ENCODE measurements at places on chromosomes 12 and 14.

DNA sequence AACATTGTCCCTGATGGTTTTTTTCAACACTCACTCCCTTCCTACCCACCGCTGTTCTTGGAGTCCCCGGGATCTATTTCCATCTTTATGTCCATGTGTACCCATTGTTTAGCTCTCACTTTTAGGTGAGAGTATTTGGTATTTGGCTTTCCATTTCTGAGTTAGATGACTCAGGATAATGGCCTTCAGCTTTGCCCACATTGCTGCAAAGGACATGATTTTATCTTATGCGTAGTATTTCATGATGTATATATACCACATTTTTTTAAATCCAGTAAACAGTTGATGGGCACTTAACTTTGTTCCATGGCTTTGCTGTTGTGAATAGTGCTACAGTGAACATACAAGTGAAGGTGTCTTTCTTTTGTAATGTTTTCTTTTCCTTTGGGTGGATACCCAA, 123.5 kb upstream of the KITLG start:
- no peak for DNase-seq

DNA sequence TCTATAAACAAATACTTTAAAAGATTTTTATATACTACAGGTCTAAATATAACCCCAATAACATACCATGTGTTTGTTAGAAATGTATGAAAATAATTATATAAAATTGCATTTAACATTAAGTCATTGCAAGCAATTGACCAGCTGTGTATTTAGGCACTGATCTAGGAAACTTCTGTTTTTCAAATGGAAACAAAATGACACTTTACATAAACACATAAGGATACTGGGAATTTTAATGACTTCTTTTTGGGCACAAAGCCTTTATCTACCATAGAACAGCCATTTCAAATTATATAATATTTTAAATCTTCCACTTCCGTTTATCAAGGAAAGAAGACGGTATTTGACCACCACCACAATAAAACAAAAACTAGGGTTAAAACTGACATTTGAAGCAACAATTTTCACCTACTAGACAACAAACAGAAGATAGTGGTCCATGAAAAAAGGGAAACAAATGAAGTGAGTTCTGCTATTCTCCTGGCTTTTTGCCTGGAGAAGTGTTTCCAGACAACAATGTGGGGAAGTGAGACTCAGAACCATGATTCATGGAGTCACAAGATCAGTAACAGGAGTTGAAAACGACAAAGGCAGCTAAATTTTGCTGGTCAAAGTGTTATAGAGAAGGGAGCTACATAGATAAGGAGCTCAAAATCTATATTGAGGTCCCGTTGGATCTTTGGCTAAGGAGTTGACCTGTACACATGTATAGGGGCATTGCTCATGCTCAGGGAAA, 475.1 kb downstream of the TRHDE start:
- DNase-seq, result no peak

DNA sequence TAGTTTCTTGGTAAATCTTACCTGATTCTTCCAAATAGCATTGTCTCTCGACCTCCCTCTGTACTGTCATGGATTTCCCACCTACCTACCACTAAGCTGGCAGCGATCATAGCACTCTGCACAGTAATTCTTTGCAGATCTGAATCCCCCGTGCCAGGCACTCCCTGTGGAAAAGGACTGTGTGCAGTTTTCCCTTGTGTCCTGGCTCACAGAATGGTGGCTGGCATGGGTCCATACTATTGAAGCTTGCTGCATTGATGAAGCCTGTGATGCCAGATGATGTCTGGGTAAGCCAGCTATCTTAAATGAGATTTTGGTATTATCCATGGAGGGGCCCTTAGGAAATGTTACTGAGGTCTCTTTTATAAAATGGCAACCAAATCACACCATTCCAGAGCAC, 135.7 kb downstream of the RPAP3 start:
- no peak for DNase-seq

DNA sequence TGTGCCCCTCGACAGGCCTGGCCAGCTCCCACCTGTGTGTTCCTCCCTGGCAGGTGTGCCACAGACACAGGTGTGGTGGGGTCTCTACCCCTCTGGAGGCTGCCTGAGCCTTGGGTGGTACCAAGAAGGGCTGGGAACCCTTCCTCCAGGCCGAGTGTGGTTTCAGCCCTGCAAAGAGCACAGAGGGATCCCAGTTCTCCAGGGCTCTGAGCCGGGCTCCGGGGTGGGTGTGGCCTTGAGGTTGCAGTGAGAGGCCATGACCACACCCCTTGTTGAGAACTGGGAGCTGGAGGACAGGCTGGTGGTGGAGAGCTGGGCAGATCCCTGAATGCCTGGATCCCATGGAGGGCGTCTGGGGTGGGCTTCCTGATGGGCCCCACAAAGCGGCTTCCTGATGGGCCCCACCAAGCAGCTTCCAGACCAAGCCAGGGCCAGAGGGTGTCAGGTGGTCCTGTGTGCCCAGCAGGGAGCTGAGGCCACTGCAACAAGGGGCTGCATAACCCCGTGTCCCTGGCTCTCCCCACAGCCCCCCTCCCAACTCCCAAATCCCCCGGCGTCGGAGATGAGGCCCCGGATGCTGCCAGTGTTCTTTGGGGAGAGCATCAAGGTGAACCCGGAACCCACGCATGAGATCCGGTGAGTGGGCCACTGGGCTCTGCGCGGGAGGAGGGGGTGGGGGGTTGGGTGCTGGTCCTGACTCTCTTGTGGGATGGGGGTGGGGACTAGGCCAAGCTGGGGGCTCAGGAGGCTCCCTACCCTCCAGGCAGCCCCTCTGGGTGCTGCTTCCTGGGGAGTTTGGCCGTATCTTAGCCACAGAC, 16.6 kb downstream of the RFLNA start:
- peak; percentile 22 for DNase-seq

DNA sequence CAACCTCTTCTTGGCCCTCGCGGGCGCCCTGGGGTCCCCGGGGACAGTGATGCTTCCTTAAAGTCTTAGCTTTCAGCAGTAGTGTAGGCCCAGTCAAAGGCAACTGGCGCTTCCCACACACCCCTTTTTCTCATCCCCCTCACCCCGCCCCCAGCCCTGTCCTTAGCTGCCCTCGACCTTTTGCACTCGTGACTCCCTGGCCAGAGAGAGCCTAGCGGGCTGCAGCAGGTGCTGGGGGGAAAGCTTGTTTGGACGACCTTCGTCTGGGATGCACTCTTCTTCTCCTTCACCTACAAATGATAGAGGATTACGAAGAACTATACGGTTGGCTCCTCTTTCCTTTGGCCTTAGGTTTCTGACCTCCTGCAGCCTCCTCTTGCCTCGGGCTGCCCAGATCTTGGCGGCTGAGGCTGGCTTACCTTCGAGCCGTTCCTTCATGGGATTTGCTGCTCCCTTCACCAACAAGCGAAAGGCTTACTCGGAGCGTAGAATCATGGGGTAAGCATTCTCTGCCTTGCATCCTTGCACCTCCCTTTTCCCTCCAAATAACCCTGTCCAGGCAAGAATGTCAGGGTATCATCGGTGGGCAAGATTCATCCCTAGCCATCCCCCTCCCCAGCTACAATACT, 815 bp downstream of the COQ10A start:
- no peak for DNase-seq

- no peak for DNase-seq
Observed at GRCh38 chr12:112964915-112965314, 13.4 kb upstream of the OAS2 start.

DNA sequence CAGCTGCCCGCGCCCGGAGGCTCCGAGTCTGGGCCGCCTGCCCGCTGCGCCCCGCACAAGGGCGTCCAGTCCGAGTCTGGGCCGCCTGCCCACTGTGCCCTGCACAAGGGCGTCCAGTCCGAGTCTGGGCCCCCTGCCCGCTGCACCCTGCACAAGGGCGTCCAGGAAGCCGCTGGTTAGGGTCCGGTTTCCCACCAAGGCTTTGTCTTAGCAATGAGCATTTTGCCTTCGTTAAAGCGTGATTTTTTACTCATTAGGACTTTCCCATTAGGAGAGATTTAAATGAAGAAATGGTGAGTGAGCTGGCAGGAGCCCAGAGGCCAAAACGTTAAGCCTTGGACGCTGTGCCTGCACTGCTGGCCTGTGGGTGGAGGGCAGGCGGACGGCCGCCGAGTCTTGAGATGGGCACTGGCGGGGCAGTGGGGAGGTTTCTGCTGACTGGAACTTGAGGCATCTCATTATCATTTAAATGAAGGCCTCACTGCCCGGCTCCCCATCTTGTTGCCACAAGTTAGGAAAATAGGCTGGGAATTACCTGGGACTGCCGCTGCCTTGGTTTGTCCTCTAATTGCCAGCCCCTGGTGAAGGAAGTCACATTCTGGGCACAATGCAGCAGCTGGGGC, 36.0 kb downstream of the FBRSL1 start:
- DNase-seq, result no peak

- no peak for DNase-seq
Observed at GRCh38 chr12:104782296-104782695, 175.8 kb downstream of the SLC41A2 start.

DNA sequence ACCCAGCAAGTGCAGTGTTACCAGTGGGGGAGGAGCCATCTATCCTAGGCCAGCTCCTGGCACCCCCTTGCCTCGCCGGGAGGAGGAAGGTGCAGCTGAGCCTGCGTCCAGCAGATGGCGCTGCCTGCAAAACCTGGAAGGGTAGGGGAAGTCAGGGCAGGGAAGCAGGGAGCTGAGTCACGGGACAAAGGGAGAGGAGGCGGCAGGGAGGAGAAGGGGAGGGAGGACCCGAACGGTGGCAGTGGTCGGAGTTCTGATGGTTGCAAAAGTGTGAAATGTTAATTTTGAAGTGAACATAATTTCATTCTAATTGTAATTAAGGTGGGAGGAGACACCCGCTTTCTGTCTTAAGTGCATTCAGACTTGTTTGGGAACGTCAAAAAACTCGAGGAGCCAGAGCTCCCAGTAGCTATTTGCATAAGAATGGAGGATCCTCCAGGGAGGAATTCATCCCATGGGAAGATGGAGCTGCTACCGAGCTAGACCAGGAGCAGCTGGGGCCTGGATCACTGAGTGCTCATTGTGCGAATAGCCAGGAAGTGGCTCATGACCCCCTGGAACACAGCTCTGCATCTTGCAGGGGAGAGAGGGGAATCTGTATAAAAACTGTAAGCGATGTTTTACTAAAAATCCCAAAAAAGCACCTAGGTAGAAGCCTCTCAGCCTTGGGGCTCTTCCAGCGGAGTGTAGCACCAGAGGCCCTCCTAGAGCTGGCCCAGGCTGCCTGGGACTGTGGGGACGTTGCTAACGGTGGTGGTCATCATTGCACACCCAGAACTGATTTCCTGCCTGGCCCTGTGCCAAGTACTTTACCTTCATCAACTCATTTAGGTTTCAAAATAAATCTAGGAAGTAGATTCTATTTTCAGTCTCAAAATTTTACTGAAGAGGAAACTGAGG, 59.5 kb downstream of the EMP1 start:
- DNase-seq, result peak; percentile 63

GRCh38 chr12:15829949-15830348, 40.8 kb upstream of the EPS8 start:
- no peak for DNase-seq

DNA sequence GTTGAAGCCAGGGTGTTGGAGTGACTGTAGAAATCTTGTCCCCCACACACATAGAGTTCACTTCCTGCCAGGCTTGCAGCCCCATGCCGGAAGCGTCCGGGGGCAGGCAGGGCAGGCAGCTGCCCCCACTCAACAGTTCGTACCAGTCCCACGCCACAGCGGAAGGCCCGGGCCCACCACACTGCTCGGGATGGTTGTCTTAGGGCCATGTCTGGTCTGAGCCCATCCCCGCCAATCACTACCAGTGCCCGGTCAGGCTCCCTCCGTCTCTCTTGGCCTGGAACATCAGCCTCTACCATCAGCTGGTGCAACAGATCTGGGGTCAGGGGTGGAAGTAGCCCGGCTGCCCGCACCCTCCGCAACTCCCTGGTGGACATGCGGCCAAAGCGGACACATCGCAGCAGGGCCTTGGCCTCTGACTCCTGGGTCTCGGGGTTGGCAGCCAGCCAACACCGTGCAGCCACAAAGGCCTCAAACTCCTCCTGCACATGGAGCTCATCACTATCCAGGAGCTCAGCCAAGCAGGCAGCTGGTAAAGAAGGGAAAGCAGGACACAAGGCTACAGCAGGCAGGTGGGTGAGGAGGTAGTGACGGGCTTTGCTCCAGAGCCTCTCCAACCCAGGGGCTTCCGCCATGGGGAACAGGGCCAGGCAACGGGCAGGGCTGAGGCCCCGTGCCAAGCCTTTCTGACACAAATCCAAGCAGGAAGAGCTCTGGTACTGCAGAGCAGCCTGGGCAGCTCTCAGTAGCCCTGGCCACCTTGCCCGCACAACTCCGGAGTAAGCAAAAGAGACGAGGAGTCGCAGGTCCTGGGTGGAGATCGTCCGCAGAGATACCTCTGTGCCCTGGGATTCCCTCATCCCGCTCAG, 5.9 kb downstream of the KLHL33 start:
- no peak for DNase-seq

DNA sequence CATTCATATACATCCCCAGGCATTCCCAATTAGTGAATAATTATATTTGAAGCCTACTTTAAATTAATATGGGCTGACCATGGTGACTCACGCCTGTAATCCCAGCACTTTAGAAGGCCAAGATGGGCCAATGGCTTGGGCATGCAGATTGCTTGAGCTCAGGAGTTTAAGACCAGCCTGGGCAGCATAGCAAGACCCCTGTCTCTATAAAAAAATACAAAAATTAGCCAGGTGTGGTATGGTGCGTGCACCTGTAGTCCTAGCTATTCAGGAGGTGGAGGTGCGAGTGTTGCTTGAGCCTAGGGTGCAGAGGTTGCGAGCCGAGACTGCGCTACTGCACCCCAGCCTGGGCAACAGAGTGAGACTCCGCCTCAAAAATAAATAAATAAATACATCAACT, 7.6 kb upstream of the ARID2 start:
- no peak for DNase-seq

GRCh38 chr14:91817566-91818325, 49.6 kb downstream of the TC2N start:
- DNase-seq, result no peak

DNA sequence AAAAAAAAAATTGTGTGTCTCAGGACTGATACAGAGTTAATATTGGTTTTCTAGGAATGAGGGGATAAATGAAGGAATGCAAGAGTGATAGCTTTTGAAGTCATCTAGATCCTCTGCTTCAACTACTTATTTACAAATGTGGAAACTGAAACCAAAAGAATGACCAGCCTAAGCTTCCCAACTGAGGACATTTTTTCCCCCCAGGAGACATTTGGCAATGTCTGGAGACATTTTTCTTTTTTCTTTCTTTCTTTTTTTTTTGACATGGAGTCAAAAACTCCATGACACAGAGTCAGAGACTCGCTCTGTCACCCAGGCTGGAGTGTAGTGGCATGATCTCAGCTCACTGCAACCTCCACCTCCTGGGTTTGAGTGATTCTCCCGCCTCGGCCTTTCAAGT, 15.3 kb downstream of the DLK1 start:
- DNase-seq, result no peak

DNA sequence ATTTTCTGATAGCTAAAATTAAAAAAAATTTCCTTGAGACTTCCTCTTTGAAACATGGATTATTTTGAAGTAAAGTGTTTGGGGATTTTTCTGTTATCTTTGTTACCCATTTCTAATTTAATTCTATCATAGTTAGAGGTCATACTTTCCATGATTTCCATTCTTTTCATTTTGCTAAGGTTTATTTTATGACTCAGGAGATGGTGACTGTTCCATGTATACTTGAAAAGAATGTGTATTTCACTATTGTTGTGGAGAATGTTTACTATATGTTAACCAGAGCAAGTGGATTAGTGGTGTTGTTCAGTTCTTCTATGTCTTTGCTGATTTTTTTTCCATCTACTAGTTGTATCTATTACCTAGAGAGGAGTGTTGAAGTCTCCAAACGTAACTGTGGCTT, 250.5 kb upstream of the PELI2 start:
- no peak for DNase-seq
